Activated T-helper 2 cell treated with anti-CD3 and anti-CD28 coated beads, Interferon-gamma antibody, Interleukin-2, Interleukin-4, amounts not matched to agents 10 μg/mL and 5 μg/mL and 100 μg/mL, durations not matched to agents 14 hours and 24 hours and 36 hours (primary cell): ENCODE measurements at places on chromosomes 1 and 21. TPM values are rescaled to one million over a fixed set of nuclear protein-coding genes. Genes with fewer than 3 reads are reported as not detected.
A peak's percentile ranks its signal among the peaks of the same experiment; 100 is the strongest.

- H3K36me3 ChIP-seq: no peaks in the 10 kb centered on the region
- DNase-seq: no peak
- H3K27ac ChIP-seq: no peak overlapping the region
- H3K4me3 ChIP-seq: no peak overlapping the region
Observed at GRCh38 chr1:209326831-209327230, 256.7 kb upstream of the CAMK1G start.

- H3K27me3 ChIP-seq: peaks cover 7% of the 10 kb centered on the region
- H3K27ac ChIP-seq: no peak overlapping the region
- H3K36me3 ChIP-seq: no peaks in the 10 kb centered on the region
- DNase-seq: no peak
- H3K4me1 ChIP-seq: no peaks in the 10 kb centered on the region
Observed at GRCh38 chr1:228871314-228872061, 136.2 kb downstream of the RHOU start.

DNA sequence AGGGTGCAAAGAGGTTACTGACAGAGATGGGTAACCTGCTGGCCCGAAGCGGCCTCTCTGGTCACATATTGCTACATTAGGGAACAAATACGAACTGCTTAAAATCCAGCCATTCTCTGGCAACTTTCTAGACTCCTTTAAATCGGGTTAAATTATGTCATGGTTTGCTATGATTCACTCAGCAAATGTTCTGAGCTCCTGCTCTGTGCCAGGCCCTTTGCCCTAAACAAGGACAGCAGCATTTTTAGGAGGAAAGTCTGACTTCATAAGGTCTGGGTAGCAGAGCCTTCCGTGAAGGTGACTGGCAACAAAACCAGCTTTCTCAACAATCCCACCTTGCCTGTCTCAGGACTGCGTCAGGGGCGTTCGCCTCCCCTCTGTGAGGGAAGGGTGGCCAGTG is 15.4 kb downstream of the ZP4 start:
- H3K27ac ChIP-seq: no peak overlapping the region
- no peaks in the 10 kb centered on the region for H3K27me3 ChIP-seq
- H3K4me1 ChIP-seq: no peaks in the 10 kb centered on the region
- H3K36me3 ChIP-seq: no peaks in the 10 kb centered on the region

DNA sequence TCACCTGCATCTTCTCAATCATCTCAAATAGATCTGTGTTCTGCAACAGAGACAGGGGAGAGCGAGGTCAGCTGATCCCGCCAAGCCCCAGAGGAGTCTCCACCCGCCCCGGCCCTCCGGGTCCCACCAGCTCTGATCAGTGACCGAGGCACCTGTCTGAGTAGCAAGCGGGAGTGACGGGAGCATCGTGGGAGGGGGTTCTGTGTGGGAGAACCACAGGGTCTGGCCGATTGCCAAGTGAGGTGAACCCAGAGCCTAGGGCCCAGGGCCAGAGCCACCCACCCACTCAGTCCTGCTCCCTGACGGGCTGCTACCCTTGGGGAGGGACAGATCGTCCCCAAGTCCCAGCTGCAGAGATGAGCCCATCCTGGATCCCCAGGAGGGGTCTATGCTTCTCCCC is 49.1 kb downstream of the RAP1GAP start:
- H3K27me3 ChIP-seq: peaks cover 14% of the 10 kb centered on the region
- DNase-seq: no peak

DNA sequence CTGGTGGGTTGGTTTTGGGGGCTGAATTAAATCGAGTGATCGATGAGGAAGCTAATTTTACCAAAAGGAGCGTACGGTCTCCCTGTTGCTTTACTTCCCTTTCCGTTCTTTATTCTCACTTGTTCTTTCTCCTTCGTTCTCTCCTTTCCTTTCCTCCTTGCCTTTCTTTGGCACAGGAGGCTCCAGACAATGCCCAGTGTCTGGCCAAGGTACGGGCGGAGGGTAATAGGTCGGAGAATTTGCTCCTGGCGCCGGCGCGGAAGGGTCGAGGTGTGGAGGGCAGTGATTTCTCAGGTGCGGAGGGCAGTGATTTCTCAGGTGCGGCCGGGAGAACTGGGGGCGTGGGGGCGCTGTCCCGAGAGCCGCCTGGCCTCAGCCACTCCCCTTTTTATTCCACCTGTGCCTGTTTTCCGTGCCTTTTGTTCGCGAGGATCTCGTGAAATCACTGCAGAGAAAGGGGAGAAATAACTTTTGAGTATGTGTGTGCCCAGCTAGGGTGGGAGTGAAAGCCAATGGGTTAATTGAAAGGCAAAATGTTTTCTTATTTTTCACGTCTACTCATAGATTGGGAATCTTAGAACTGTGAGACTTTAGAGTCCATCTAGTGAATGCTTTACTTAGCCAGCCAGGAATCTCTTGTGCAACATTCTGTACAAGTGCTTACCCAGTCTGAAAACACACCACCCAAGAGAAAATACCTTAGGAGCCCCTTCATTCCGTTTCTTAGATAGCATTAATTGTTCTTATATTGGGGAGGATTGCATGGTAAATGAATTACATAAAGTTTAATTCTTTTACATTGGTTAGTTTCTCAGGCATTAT is 1.3 kb downstream of the FNBP1L start:
- H3K36me3 ChIP-seq: peaks cover 3% of the 10 kb centered on the region
- no peak overlapping the region for H3K27ac ChIP-seq
- H3K4me3 ChIP-seq: peak overlapping the region; percentile 86
- H3K27me3 ChIP-seq: peaks cover 67% of the 10 kb centered on the region

DNA sequence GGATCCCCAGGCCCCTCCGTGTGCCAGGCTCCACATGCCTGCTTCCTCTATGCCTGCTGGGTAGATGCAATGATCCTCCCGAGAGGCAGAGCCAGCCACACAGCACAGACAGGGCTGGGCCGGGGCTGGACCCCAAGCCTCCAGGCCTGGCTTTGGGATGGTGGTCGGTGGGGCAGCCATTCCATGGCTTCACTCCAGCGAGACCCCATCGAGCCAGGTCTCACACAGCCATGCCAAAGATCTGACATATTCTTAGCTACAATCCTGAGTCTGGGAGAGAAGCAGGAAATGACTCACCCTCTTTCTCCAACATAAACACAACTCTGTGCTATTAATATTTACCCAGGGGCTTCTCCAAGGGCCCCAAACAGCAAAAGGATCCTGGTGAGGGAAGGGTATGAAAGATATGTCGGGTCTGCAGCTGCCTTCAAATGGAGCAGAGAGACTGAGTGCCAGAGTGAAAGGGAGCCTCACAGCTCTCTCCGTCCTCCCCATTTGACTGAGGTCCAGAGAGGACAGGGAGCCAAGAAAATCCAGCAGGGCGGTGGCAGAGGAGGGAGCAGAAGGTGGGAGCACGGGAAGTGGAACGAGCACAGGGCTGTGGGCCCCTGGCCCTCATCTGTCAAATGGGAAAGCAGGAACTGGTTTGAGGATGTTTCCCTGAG is 639.5 kb downstream of the MATN1 start:
- no peak overlapping the region for H3K4me3 ChIP-seq
- no peak overlapping the region for H3K27ac ChIP-seq
- DNase-seq: no peak

DNA sequence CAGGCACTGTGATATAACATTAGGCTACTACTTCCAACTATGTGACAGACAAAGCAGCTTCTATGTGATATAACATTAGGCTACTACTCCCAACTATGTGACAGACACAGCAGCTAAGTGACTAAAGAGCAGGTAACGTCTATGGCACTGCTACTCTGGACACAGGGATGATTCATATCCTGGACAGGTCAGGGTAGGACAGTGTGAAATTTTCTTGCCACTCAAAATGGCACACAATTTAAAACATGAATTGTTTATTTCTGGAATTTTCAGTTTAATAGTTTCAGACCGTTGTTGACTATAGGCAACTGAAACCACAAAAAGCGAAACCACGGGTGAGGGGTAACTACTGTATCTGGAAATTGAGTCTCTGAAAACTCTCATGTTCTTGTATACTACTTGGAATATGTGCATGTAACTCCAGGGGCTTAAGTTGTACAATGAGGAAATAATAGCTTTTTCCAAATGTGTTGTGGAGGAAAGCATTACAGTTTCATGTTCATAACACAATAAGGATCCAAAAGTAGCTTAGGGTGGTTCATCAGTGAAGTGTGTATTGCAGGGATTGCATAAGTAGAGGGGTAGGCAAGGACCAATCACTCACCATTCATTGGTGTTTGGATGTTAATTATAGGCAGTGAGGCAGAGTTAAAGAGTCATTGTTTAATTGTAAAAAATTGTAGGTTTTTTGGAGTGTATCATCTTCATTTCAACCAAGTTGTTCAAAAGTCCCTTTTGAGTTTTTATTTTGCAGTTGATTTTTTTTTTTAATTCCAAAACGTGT is 5.3 kb downstream of the DTL start:
- DNase-seq: no peak
- H3K4me3 ChIP-seq: peak overlapping the region; percentile 28
- peak overlapping the region; percentile 34 for H3K27ac ChIP-seq
- H3K27me3 ChIP-seq: no peaks in the 10 kb centered on the region
- peaks cover 62% of the 10 kb centered on the region for H3K36me3 ChIP-seq

GRCh38 chr1:64920941-64921589 is 45.3 kb downstream of the JAK1 start:
- no peaks in the 10 kb centered on the region for H3K27me3 ChIP-seq
- H3K36me3 ChIP-seq: no peaks in the 10 kb centered on the region
- H3K4me3 ChIP-seq: no peak overlapping the region
- peaks cover 74% of the 10 kb centered on the region for H3K4me1 ChIP-seq
- DNase-seq: no peak

- peak overlapping the region; percentile 79 for H3K27ac ChIP-seq
- peak overlapping the region; percentile 26 for H3K4me3 ChIP-seq
- H3K36me3 ChIP-seq: peaks cover 36% of the 10 kb centered on the region
- H3K27me3 ChIP-seq: no peaks in the 10 kb centered on the region
- H3K4me1 ChIP-seq: peaks cover 38% of the 10 kb centered on the region
Observed at GRCh38 chr1:89310976-89311375, 38.3 kb upstream of the GBP5 start.

- H3K36me3 ChIP-seq: no peaks in the 10 kb centered on the region
- H3K4me1 ChIP-seq: no peaks in the 10 kb centered on the region
- H3K4me3 ChIP-seq: no peak overlapping the region
- no peak for DNase-seq
- H3K27me3 ChIP-seq: no peaks in the 10 kb centered on the region
Observed at GRCh38 chr1:74857676-74858075, 124.7 kb downstream of the TYW3 start.

The SHISAL2A gene
- 1.9 and 2.5 TPM in 2 replicates for total RNA-seq

The ADAR gene
- total RNA-seq: 267 and 282 TPM in 2 replicates

The KPRP gene
- not detected in 2 replicates for total RNA-seq

The GUCA2A gene
- not detected in 2 replicates for total RNA-seq

The ADAM30 gene
- not detected in 2 replicates for total RNA-seq

The RNF186 gene
- total RNA-seq: not detected in 2 replicates

The SPATA21 gene
- not detected in 2 replicates for total RNA-seq

The HRNR gene
- total RNA-seq: not detected in 2 replicates

The C1orf226 gene
- 0.05 and 0.07 TPM in 2 replicates for total RNA-seq
